ENCODE measurements at places on chromosomes 6 and 20.

- no peak for DNase-seq
These were observed 740 bp downstream of the NELFCD start for GRCh38 chr20:58981628-58982364.

GRCh38 chr20:16571333-16571732 is 1.9 kb downstream of the KIF16B start:
- no peak for DNase-seq

DNA sequence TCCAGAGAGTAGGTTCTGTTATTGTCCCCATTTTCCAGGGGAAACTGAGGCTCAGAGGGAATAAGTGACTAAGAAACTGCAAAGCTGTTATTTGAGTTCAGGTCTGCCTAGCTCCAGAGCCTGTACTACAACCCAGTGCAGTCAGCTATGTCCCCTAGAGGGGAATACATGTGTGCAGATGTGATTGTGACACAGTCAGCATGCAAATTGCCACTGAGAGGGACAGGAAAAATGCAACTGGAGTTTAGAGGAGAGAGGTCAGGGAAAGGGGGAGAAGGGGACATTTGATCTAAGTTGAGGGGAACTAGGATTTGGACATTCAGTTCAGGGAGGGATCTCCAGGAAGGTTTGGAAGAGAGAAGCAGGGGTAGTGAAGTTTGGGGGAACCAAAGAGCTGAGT is 38.6 kb upstream of the EPB41L1 start:
- no peak for DNase-seq

GRCh38 chr6:15929685-15930084 is 199.2 kb upstream of the MYLIP start:
- no peak for DNase-seq

DNA sequence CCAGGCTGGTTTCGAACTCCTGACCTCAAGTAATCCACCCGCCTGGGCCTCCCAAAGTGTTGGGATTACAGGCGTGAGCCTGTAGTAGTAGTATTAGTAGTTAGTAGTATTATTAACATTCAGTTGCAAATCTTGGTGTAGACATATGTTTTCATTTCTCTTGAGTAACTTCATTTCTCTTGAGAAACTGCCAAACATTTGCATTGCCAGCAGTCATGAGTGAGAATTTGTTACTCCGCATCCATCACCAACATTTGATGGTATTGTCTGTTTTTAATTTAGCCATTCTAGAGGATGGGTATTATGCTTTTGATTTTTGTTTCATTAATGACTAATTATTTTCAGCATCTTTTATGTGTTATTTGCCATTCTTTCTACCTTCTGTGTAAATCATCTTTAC is 1.5 kb upstream of the ERVFRD-1 start:
- DNase-seq = no peak

DNA sequence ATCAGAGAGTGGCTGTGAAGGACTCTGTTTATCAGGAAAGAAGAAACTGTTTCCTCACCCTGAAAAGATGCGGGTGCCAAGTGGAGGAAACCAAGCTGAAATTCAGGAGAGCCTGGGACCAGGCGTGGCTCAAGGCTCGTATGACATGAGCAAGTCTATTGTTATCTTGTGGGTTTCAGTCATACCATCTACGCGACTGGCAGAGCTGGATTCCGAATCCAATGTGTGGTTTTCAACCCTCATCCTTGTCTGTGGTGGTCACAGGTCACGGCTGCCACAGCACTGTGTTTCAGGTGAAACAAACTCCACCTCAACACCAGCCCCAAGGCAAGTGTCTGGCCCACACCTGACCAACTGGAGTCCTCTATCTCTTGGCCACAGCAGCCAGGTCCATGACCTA is 9.1 kb downstream of the MC3R start:
- no peak for DNase-seq

GRCh38 chr6:6365242-6365641 is 44.8 kb upstream of the F13A1 start:
- DNase-seq = no peak

GRCh38 chr20:51221791-51222408 is 199.0 kb upstream of the KCNG1 start:
- no peak for DNase-seq

DNA sequence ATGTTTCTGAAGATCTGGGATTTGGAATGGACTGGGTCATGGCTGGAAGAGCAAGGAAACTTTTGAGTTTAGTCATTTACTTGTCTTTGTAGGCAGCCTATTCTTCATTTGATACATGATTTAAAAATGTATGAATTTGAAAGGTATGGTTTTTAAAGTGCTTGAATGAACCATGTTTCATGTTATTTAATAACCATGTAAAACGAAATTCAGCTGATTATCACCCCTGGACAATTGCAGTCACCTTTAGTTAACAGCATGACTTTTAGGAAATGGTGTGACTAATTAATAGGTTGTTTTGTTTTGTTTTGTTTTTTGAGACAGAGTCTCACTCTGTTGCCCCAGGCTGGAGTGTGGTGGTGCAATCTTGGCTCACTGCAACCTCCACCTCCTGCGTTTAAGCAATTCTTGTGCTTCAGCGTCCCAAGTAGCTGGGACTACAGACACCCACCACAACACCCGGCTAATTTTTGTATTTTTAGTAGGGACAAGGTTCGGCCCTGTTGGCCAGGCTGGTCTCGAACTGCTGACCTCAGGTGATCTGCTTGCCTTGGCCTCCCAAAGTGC is 2.1 kb downstream of the STX11 start:
- no peak for DNase-seq

GRCh38 chr20:5041433-5041832 is 40.1 kb upstream of the SLC23A2 start:
- DNase-seq = no peak

DNA sequence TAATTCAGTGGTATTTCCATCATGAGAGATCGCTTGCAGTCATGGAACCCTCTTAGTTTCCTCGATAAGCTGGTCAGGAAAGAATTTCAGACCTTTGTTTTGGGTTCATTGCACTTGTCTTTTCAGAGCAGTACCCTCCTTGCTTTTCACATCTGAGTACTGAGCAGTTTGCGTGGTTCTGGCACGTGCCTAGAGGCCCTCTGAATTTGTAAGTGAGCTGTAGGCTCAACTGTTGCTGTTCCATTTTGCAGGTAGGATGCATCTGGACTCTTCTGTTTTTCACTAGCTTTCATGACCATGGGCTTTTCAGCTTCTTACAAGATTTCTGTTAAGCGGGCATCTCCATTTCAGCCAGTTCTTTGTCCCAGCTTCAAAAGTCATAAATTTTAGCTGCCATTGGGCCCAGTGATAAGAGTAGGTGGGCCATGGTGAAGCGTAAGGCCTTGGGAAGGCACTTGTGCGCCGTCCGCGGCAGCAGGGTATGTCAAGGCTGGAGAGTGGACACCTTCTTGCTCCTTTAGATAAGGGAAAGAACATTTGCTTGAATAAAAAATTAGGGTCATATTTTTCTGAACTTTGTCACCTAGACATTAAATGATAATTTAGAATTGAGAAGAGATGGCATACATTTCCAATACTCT is 35.8 kb downstream of the HIVEP1 start:
- DNase-seq = no peak

DNA sequence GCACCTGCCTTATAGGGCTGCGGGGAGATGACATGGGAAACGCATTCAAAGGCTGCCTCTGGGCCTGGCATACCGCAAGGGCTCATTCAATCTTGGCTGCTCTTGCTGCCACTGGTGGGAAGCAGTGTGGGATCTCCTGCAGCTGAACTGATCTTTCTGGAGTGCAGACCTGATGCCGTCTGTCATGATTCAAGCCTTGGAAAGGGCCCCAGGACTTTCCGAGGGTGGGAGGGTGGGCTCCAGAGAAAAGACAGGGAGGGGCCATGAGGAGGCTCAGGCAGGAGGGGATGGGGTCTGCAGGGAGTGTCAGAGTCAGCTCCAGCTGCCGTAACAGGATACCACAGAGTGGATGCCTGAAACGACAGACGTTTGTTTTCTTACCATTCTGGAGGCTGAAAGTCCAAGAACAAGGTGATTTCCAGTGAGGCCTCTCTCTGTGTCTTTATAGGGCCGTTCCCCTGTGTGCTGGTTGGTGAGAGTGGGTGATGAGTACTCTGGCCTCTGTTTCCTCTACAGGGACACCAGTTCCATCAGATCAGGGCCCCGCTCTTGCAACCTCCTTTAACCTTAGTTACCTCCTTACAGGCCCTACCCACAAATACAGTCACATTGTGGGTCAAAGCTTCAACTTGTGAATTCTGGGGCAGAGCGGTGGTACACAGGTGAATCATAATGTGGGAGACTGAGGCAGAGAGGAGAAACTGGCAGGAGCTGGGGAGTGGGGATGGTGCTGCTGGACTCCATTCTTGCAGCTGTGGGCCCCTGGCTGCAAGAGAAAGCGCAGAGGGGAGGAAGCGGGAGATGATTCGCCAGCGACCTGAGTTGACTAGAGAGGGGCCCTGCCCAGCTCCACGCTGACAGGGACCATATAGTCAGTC is 148.4 kb downstream of the SYCP2 start:
- no peak for DNase-seq

- no peak for DNase-seq
These were observed 1042.2 kb downstream of the EPHA7 start for GRCh38 chr6:92377137-92377536.

GRCh38 chr6:130575971-130576370 is 210.2 kb downstream of the TMEM200A start:
- peak; percentile 16 for DNase-seq

- DNase-seq = no peak
These were observed 76.8 kb downstream of the LINC00237 start for GRCh38 chr20:21029341-21029740.

DNA sequence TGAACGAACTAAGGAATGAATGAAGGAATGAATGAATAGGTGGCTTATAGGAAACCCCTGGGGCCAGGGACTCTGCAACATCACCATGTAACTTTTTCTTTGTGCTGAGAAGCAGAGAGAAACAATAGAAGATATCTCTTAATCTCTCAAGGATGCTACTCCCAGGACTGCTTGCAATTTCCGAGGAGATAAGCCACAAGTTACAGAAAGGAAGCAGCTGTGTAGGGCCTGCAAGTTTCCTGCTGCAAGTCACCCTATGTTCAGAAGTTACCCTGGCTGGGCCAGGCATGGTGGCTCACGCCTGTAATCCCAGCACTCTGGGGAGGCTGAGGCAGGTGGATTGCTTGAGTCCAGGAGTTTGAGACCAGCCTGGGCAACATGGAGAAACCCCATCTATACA is 7.3 kb upstream of the MAVS start:
- DNase-seq = no peak

- DNase-seq = no peak
These were observed 174.0 kb upstream of the AFDN start for GRCh38 chr6:167652701-167653095.

DNA sequence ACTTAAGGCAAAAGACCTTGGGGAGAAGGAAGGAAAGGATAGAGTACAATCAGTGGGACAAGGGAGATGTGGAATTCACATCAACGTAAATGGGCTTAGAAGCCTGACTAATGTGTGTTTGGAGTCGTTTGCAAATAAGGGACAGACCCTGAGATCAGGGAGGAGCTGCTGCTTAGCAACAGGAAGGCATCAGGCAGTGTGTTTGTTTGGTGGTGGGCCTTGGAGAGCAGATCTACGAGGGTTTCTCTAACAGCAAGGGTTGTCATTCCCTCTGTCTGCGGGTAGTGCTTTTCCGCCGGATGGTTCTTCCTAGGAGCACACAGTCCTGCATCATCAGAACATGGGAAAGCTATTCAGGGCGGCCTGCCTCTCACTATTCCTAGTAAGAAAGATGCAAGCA is 40.4 kb downstream of the C6orf118 start:
- no peak for DNase-seq

GRCh38 chr20:61191096-61191495 is 61.0 kb upstream of the CDH4 start:
- DNase-seq = no peak

DNA sequence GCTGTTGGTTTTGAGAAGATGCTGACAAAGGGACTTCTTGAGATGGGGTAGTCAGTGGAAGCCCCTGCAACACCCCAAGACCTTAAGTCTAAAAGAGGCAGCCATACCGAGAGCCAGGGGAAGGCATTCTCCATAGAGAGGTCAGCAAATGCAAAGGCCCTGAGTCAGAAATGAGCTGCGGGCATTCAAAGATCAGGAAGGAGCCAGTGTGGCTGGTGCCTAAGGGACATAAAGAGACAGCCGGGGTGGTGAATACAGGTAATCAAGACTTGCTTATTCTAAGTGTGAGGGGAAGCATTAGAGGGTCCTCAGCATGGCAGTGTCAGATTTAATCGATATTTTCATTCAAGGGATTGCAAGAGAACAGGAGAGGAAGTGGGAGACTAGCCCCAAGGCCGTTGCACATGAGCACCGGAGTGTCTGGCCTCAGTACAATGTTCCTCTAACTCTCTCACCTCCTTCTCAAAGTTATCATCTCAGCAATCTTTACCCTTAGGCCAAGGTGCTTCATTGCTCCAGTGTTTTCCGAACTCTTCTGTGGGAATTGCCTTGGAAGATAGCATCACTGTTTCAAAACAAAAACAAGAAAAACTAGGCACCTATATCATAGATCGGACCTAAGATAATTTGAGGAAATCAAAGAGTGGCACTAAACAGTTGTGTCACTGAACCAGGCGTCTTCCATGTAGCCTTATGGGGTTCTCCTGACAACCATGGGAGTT is 173.2 kb downstream of the DOK5 start:
- DNase-seq = no peak

- DNase-seq = no peak
These were observed 9.1 kb downstream of the PPARD start for GRCh38 chr6:35351422-35351821.

DNA sequence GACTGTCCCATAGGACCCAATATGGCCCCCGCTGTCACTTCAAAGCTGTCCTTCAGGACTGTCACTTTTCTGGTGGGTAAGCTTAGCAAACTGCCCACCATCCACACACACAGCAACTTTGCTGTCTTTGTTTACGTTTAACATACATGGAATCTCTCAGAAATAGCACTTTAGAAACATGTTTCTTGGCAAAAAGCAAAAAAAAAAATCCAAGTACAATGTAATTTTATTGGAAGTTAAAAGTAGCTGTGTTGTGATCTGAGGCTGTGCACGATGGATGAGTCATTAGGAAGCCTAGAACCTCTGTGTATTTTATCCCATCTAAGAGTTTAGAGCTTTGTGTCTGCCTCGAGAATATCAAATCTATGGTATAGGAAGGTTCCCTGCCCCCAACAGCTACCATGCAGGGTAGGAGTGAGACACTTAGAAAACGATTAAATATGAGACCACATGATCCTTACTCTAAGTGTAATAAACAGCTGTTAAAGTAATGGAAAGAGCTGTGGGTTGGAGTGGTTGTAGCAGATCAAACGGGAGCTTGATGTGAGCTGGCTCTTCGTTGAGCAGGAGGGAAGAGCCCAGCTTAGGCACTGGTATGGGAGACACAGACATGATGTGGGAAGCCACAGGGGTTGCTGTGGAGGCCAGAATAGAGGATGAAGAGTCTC is 119.5 kb downstream of the PLEKHG1 start:
- no peak for DNase-seq

All from T-helper 17 cell (primary cell).